ENCODE measurements at places on chromosomes 3 and 15. TPM values are rescaled to one million over a fixed set of nuclear protein-coding genes. Genes with fewer than 3 reads are reported as not detected.

GRCh38 chr15:87704276-87704675 is 552.3 kb downstream of the NTRK3 start:
- no peak for DNase-seq
- H3K4me1 ChIP-seq = no peaks in the 10 kb centered on the region
- H3K4me3 ChIP-seq = no peak overlapping the region

DNA sequence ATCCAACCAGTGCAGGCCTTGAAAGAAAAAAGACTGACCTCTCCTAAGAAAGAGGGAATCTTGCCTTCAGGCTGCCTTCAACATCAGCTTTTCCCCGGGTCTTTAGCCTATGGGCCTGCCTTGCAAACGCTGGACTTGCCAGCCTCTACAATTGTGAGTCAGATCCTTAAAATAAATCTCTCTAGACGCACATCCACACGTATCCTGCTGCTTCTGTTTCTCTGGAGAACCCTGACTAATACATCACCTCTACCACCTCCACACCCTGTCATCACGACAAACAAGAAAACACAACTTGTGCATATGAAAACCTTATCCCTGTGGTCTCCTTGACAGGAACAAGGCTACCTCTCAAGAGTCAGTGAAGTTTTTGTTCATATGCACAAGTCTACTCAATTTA is 11.8 kb downstream of the CYFIP1 start:
- no peak overlapping the region for H3K4me3 ChIP-seq
- no peak for DNase-seq
- no peaks in the 10 kb centered on the region for H3K27me3 ChIP-seq
- H3K27ac ChIP-seq = peak overlapping the region; percentile 65
- H3K4me1 ChIP-seq = peaks cover 24% of the 10 kb centered on the region

HIGD2B gene
- polyA plus RNA-seq = not detected

ECE2 gene
- polyA plus RNA-seq = not detected

GRCh38 chr3:52039846-52040245 is 16.5 kb downstream of the DUSP7 start:
- DNase-seq = no peak
- H3K36me3 ChIP-seq = no peaks in the 10 kb centered on the region
- H3K4me3 ChIP-seq = no peak overlapping the region
- H3K4me1 ChIP-seq = peaks cover 48% of the 10 kb centered on the region
- no peak overlapping the region for H3K27ac ChIP-seq

GRCh38 chr3:46470831-46471230 is 6.1 kb upstream of the LTF start:
- H3K27ac ChIP-seq = no peak overlapping the region
- no peak overlapping the region for H3K4me3 ChIP-seq
- no peaks in the 10 kb centered on the region for H3K4me1 ChIP-seq
- DNase-seq = no peak
- H3K27me3 ChIP-seq = peaks cover 23% of the 10 kb centered on the region
- H3K36me3 ChIP-seq = no peaks in the 10 kb centered on the region

- no peak for DNase-seq
- peak within 1 kb of the TSS; percentile 86 for H3K27ac ChIP-seq
- peak within 1 kb of the TSS; percentile 96 for H3K4me3 ChIP-seq
- H3K27me3 ChIP-seq = peaks cover 2% of the 10 kb centered on the region
- peaks cover 25% of the 10 kb centered on the region for H3K4me1 ChIP-seq
Measured at GRCh38 chr3:72446218-72447058, 401.8 kb downstream of the SHQ1 start.

DNA sequence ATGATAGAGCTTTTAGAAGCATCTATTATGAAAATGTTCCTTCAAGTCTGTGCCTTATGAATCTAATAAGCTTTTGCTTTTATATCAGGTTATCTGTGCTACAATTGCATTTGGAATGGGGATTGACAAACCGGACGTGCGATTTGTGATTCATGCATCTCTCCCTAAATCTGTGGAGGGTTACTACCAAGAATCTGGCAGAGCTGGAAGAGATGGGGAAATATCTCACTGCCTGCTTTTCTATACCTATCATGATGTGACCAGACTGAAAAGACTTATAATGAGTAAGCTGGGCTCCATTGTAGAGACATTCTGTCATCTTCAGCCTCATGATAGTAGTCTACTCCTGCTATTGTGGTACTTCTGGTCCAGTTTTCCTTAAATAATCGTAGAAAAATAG is 73.4 kb downstream of the BLM start:
- no peak overlapping the region for H3K4me3 ChIP-seq
- no peaks in the 10 kb centered on the region for H3K27me3 ChIP-seq
- H3K4me1 ChIP-seq = no peaks in the 10 kb centered on the region
- H3K36me3 ChIP-seq = no peaks in the 10 kb centered on the region
- H3K27ac ChIP-seq = no peak overlapping the region

GRCh38 chr3:171981271-171981605 is 58.1 kb upstream of the FNDC3B start:
- no peaks in the 10 kb centered on the region for H3K36me3 ChIP-seq
- no peaks in the 10 kb centered on the region for H3K27me3 ChIP-seq

- no peaks in the 10 kb centered on the region for H3K27me3 ChIP-seq
- peak within 1 kb of the TSS; percentile 81 for H3K27ac ChIP-seq
- H3K36me3 ChIP-seq = peaks cover 4% of the 10 kb centered on the region
- H3K4me1 ChIP-seq = peaks cover 34% of the 10 kb centered on the region
Measured at GRCh38 chr15:75842722-75843677, at the start of gene UBE2Q2. Gene UBE2Q2 (plus strand): TSS chr15:75843447. CDS start chr15:75843667, 220 bp downstream.

GRCh38 chr3:52775877-52776276 is 1.5 kb upstream of the ITIH1 start:
- H3K36me3 ChIP-seq = no peaks in the 10 kb centered on the region
- H3K4me1 ChIP-seq = peaks cover 3% of the 10 kb centered on the region
- H3K4me3 ChIP-seq = no peak overlapping the region
- no peak overlapping the region for H3K27ac ChIP-seq

DNA sequence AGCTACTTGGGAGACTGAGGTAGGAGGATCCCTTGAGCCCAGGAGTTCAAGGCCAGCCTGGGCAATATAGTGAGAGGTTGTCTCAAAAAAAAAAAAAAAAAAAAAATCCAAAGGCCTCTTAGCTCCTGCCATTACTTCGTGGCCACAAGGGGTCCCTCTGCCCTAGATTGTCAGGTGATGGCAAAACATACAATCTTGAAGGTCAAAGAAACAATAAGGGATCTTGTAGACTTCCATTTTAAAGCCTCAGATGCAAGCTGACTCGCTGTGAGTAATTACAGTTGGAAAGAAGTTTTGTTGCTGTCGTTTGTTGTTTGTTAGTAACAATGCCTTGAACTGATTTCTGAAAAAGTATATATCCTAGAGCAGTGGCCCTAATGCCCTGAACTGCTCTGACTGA is 55.9 kb upstream of the PLCL2 start:
- no peak overlapping the region for H3K4me3 ChIP-seq
- no peaks in the 10 kb centered on the region for H3K27me3 ChIP-seq

- peak; percentile 90 for DNase-seq
- H3K4me3 ChIP-seq = peak overlapping the region; percentile 58
- peak overlapping the region; percentile 95 for H3K27ac ChIP-seq
Measured at GRCh38 chr3:177357352-177358090, 160.2 kb upstream of the TBL1XR1 start.

DNA sequence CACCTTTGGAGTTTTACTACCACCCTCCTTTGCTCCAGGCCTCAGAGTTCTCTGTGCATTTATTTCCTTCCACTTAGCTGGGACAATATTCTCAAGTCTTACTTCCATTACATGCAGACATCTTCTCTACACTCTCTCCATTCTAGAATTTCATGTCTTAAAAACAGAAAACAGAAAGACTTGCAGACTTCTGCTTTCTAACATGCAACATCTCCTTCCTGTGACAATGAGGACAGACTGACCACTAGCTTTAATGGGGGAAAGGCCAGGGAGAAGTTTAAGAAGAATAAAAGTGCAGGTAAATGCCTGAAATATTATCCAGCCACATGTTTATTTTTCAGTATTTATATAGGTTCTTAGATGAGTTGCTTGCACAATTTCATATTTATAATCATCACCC is 17.1 kb upstream of the CSTA start:
- H3K27ac ChIP-seq = no peak overlapping the region
- H3K27me3 ChIP-seq = no peaks in the 10 kb centered on the region
- no peaks in the 10 kb centered on the region for H3K36me3 ChIP-seq
- no peak overlapping the region for H3K4me3 ChIP-seq

- no peaks in the 10 kb centered on the region for H3K36me3 ChIP-seq
- H3K4me3 ChIP-seq = no peak overlapping the region
- DNase-seq = no peak
- H3K27ac ChIP-seq = no peak overlapping the region
Measured at GRCh38 chr3:13016721-13017255, 56.4 kb downstream of the IQSEC1 start.

- no peak overlapping the region for H3K4me3 ChIP-seq
- H3K27ac ChIP-seq = no peak overlapping the region
- no peaks in the 10 kb centered on the region for H3K36me3 ChIP-seq
Measured at GRCh38 chr15:48145923-48146322, 25.1 kb downstream of the SLC24A5 start.

GRCh38 chr3:186921578-186921977 is 8.7 kb upstream of the ST6GAL1 start:
- no peak overlapping the region for H3K27ac ChIP-seq
- H3K4me1 ChIP-seq = peaks cover 14% of the 10 kb centered on the region
- H3K27me3 ChIP-seq = no peaks in the 10 kb centered on the region

- no peak overlapping the region for H3K27ac ChIP-seq
- no peaks in the 10 kb centered on the region for H3K4me1 ChIP-seq
- H3K27me3 ChIP-seq = peaks cover 11% of the 10 kb centered on the region
- DNase-seq = no peak
- no peak overlapping the region for H3K4me3 ChIP-seq
Measured at GRCh38 chr3:58720526-58720925, 54.0 kb upstream of the FAM3D start.

AADACL2 gene
- not detected for polyA plus RNA-seq

DNA sequence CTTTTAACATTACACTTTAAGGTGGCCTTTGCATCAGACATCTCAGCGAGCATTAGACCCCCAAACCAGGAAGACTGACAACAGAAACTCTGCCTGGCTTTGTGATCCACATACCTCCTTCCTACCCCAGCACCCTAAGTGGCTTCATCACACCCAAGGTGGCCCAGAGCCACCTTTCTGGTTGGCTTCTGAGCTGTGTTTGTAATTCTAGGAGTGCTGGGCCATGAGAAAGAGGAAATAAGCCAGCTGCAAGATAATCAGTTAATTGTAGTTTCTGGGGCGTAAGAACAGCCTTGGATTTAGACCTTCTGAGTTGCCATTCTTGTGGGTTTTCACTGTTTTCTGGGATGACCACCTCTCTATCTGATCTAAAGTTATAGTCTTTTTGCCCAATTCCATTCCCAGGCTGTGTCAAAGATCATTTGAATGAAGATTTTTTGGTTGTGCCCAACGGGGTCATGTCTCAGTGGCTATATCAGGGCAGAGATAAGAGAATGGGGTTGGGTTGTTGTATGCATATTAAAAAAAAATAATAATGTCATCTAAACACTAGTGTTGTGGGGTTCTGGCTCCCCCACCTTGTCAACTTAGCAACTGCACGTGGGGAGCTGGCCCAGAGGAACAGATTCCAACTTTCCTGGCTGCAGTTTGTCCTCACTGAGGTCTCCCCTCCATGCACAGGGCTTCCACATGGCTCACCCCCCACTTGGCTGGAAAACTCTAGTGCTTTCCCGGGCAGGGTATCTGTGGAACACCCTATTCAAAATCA is 234.8 kb upstream of the WNT5A start:
- H3K36me3 ChIP-seq = no peaks in the 10 kb centered on the region
- H3K4me1 ChIP-seq = no peaks in the 10 kb centered on the region
- no peak overlapping the region for H3K4me3 ChIP-seq
- H3K27ac ChIP-seq = no peak overlapping the region

RBPMS2 gene
- polyA plus RNA-seq = not detected

LIPH gene
- 0.58 TPM for polyA plus RNA-seq

- peaks cover 3% of the 10 kb centered on the region for H3K36me3 ChIP-seq
- no peaks in the 10 kb centered on the region for H3K4me1 ChIP-seq
- H3K4me3 ChIP-seq = no peak overlapping the region
- DNase-seq = no peak
Measured at GRCh38 chr15:63677778-63678177, 80.6 kb downstream of the FBXL22 start.

- no peak overlapping the region for H3K27ac ChIP-seq
- H3K27me3 ChIP-seq = no peaks in the 10 kb centered on the region
- no peaks in the 10 kb centered on the region for H3K4me1 ChIP-seq
- no peaks in the 10 kb centered on the region for H3K36me3 ChIP-seq
- no peak overlapping the region for H3K4me3 ChIP-seq
Measured at GRCh38 chr15:46933332-46933731, 784.0 kb upstream of the SEMA6D start.

CCR9 gene
- polyA plus RNA-seq = not detected

DNA sequence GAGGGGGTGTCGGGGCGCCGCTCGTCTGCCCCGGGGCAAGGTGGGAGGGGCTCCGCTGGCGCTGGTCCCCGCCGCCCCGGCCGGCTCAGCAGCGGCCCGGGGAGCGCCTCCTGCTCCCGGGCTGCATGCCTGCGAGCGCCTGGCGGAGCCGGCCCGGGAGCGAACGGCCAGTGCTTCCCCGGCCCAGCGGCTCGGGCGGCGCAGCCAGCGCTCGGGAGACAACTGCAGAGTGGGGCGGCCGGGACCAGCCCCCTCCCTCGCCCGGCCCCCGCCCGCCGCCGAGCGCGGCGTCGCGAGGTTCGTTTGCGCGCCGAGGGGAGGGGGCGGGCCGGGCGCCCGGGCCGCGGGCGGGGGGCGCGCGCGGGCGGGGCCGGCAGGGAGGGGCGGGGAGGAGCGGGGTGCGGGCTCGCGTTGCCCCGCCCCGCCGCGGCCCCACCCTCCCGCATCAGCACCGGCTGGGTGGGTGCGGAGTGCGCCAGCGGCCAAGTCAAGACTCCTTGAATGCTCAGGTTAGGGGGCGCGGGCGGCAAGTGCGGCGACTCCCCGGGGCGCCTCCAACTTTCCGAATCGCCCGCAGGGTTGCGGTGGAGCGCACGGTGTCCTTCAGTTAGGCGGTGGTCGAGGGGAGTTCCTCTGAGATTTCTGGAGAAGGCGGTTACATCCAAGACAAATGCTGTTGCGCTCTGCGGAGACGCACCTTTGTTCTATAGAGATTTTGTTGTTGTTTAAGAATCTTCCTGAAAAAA is at the start of gene RGMA:
Gene RGMA (minus strand): TSS at position 231 of the 746 bp plus-strand sequence. CDS start 279 bp downstream, outside the sequence.
- no peak for DNase-seq
- peaks cover 55% of the 10 kb centered on the region for H3K27me3 ChIP-seq
- H3K36me3 ChIP-seq = no peaks in the 10 kb centered on the region
- H3K4me3 ChIP-seq = peak within 1 kb of the TSS; percentile 49
- H3K27ac ChIP-seq = no peak within 1 kb of the TSS
- H3K4me1 ChIP-seq = no peaks in the 10 kb centered on the region
